ENCODE measurements at places on chromosomes 3 and 15. TPM values are rescaled to one million over a fixed set of nuclear protein-coding genes. Genes with fewer than 3 reads are reported as not detected.

- H3K4me1 ChIP-seq = peaks cover 47% of the 10 kb centered on the region
- no peak overlapping the region for H3K4me3 ChIP-seq
- DNase-seq = no peak
- H3K36me3 ChIP-seq = no peaks in the 10 kb centered on the region
- H3K27me3 ChIP-seq = no peaks in the 10 kb centered on the region
- H3K27ac ChIP-seq = no peak overlapping the region
Observed at GRCh38 chr15:58425185-58425584, 6.6 kb upstream of the LIPC start.

DNA sequence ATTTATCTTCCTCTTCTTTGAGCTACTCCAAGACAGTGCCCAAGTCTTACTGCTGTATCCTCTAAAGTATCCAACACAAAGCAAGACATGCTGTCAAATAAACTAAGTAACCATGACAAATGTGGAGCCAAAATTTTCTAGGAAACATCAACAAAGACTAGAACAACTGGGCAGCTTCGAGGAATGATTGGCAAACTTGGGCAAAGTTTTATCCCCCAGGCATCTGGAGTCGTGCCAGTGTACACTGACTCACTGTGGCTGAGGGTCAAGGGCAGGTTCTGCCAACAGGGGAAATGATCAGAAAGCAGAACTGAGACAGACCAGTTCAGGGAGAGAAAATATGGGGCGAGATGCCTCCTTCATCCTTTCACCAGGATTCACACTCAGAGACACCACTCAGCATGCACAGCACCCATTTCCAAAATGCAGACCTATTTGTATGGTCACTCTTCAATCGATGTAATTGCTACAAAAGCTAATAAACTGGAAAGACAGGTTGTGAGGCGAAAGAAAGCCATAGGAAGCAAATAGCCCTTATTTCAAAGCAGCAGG, 65.8 kb downstream of the MB21D2 start:
- no peak overlapping the region for H3K27ac ChIP-seq
- peak; percentile 86 for DNase-seq
- H3K4me3 ChIP-seq = no peak overlapping the region
- no peaks in the 10 kb centered on the region for H3K36me3 ChIP-seq
- peaks cover 28% of the 10 kb centered on the region for H3K4me1 ChIP-seq
- no peaks in the 10 kb centered on the region for H3K27me3 ChIP-seq

The OSBPL10 gene
- total RNA-seq = 10.3 TPM

The LRRC57 gene
- 26.0 TPM for total RNA-seq

The IL12A gene
- total RNA-seq = 1.1 TPM

The SLC2A2 gene
- 19.5 TPM for total RNA-seq

DNA sequence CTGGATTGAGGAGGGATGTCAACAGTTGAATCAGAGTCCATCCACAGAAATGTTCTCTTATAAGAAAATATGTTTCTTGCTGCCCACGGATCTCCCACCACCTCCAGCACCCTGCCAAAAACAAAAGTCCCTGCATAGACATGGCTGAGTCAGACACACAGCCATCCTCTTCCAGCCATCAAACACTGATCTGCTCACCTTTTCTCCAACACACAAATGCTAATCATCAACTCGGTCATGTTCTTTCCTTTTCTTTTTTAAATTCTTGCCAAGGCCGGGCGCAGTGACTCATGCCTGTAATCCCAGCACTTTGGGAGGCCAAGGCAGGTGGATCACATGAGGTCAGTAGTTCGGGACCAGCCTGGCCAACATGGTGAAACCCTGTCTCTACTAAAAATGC, 110.7 kb upstream of the IL12A start:
- no peaks in the 10 kb centered on the region for H3K36me3 ChIP-seq
- H3K4me3 ChIP-seq = no peak overlapping the region
- DNase-seq = no peak
- no peaks in the 10 kb centered on the region for H3K27me3 ChIP-seq
- H3K4me1 ChIP-seq = no peaks in the 10 kb centered on the region

DNA sequence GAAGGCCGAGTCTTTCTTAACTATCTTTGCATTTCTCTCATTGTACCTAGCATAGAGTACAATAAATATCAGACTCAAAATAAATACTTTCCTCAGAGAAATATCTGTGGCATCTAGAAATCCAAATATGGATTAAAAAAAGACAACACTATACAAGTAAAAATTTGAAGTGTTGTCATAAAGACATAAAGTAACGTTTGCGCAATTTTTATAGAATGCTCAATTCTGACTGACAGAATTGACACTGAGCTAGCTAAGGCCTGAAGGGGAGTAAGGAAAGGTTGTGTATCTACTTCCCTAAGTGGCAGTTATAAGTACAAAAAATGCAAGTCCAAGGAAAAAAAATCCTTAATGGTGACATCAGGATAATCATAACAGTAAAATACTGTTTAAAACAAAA, 1.1 kb downstream of the SEC11A start:
- peaks cover 10% of the 10 kb centered on the region for H3K36me3 ChIP-seq
- H3K4me1 ChIP-seq = peaks cover 26% of the 10 kb centered on the region
- H3K27me3 ChIP-seq = no peaks in the 10 kb centered on the region
- H3K4me3 ChIP-seq = peak overlapping the region; percentile 89

GRCh38 chr3:34675383-34676120, 877.1 kb downstream of the PDCD6IP start:
- no peak overlapping the region for H3K27ac ChIP-seq
- H3K36me3 ChIP-seq = no peaks in the 10 kb centered on the region
- DNase-seq = no peak
- no peak overlapping the region for H3K4me3 ChIP-seq
- no peaks in the 10 kb centered on the region for H3K27me3 ChIP-seq
